ENCODE measurements at places on chromosomes 6 and 20. TPM values are rescaled to one million over a fixed set of nuclear protein-coding genes. Genes with fewer than 3 reads are reported as not detected.

The SLC17A5 gene
- 10.8 TPM for total RNA-seq

DNA sequence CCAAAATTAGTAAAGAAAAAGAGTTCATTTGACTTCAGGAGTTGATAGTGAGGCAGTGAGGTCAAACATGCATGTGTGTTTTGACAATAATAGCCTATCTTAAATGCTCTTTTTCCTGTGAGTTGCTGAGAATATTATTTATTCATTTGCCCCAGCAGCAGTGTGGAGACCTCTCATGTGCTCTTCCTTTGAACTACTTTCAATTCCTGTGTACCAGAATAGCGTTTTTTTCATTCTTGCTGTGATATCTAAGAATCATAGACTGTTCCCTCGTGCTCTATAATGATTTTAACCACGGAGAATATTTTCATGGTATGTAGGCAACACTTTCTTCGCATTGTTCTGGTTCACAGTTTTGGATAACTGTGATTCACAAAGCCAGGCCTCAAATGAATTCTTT, 5.2 kb downstream of the CDYL start:
- no peak for DNase-seq

GRCh38 chr6:90271831-90272230, 24.8 kb downstream of the BACH2 start:
- no peak for DNase-seq

GRCh38 chr6:28980137-28980851, 24.8 kb downstream of the ZNF311 start:
- no peak for DNase-seq

GRCh38 chr6:68777956-68778355, 142.9 kb downstream of the ADGRB3 start:
- no peak for DNase-seq

- DNase-seq: no peak
Measured at GRCh38 chr20:23655491-23656211, 17.9 kb upstream of the CST3 start.

The RIMS1 gene
- 4.5 TPM for total RNA-seq

- DNase-seq: no peak
Measured at GRCh38 chr6:15893556-15894253, 230.9 kb upstream of the DTNBP1 start.

The MACROD2 gene
- total RNA-seq: 6.4 TPM

DNA sequence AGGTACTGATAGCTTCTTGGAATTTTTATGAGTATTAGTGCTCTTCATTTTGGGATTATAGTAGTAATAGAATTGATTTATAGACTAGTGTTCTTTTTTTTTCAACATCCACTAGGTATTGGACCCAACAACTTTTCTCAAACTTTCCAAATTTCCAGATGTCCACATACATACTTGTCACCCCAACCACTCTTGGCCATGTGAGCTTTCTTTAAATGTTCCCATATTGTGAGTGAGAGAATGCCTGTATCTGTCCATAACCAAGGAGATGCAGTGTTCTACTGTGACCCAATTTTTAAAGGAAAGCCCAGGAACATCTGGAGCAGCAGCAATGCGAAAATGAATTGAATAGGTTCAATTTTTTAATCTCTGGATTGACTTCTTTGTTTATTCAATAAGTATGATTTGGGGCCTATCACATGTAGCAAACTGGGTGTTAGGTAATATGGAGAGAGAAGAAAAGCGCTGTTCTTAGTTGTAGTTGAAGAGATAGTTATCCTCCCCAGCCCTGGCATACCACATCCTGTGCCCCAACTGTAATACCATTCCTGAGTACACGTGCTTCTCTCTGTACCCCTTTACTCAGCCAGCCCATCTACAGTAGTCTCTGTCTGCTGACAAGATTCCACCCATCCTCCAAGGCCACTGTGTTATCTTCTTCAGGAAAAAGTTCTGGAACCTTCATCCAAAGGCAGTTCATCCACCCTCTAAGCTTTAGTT, 116.8 kb upstream of the SUPT3H start:
- DNase-seq: no peak

The PNPLA1 gene
- total RNA-seq: not detected

GRCh38 chr6:120826253-120826652, 508.0 kb downstream of the TBC1D32 start:
- DNase-seq: peak; percentile 25

DNA sequence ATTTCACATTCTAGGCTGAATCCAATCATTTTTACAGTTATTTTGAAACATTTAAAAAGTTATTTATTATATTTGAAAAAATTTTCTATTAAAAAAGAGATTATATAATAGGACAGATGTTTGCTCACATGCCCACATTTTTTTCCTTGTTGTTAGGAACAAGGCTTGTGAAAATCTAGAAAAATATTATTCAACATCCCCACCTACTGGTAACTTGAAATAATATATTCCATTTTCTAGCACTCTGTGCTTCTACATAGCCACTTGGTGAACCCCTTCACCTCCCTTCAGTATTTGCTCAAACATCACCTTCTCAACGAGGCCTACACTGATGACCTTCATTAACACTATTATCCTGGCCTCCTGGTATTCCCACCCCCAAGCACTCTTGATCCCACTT, 18.3 kb upstream of the GPRC6A start:
- no peak for DNase-seq

The DNAH8 gene
- 0.39 TPM for total RNA-seq

The MLN gene
- not detected for total RNA-seq

GRCh38 chr6:123171341-123172115, 175.5 kb downstream of the CLVS2 start:
- no peak for DNase-seq

- peak; percentile 16 for DNase-seq
Measured at GRCh38 chr6:3825331-3825831, 23.8 kb upstream of the FAM50B start.

The ISM1 gene
- 0.33 TPM for total RNA-seq

GRCh38 chr20:1928154-1928553, 32.9 kb downstream of the SIRPA start:
- no peak for DNase-seq

DNA sequence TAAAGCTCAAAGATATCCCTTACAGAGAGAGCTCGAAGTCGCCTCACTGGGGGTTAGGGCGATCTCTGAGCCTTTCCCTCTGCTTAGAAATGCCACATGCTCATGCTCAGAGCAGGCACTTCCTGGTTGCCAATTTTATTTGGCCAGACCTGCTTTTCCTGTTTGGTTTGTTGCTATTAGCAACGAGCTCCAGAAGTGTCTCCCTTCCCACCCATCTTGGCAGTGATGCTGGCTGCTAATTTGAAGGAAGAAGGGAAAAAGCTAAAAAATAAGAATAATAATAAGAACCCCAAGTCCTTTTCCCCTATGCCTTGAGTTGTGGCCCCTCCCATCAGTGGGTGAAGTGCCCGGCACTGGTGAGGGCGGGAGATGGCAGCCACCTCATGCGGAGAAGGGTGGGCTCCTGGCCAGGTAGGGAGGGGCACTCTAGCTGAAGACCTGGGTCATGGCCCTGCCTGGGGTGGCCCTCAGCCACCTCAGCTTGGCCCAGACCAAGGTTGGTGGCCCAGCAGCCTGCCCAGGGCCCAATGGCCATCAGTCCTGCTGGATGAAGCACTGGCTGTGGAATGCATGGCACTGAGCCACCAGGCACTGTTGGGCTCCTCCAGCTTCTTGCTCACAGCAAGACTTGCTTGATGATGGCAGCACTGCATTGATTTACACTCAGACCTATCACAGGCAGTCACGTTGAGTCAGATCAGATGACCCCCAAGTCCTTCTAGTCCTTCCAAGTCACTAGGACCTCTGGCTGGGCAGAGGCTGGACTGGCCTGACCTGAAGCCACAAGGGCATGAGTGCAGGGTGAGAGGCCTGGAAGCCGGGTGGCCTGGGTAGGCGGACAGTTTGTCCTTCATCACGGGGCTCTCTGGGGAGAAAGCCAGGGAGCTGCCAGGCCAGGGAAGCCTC, 79.0 kb downstream of the SYNJ2 start:
- DNase-seq: no peak

The GSTA2 gene
- not detected for total RNA-seq

The CD83 gene
- total RNA-seq: 7.1 TPM

DNA sequence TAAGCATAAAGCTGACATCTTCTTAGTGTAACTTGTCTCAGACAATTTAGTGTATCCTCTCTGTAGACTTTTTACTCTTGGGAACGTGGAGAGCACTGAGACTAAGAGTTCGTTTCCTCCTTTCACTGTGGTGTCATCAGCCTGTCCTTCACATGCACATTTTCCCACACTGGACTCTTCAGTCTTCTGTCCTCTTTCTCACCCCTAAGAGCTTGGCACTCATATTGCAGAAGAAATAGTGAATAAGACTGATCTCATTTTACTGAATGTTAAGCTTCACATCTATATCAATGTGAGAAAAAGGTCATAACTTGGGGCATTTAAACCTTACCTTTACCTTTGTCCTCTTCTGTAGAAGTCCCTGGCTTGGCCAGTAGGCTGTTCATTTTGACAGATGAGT, 25.6 kb downstream of the FUCA2 start:
- DNase-seq: no peak

The BANF2 gene
- total RNA-seq: not detected

DNA sequence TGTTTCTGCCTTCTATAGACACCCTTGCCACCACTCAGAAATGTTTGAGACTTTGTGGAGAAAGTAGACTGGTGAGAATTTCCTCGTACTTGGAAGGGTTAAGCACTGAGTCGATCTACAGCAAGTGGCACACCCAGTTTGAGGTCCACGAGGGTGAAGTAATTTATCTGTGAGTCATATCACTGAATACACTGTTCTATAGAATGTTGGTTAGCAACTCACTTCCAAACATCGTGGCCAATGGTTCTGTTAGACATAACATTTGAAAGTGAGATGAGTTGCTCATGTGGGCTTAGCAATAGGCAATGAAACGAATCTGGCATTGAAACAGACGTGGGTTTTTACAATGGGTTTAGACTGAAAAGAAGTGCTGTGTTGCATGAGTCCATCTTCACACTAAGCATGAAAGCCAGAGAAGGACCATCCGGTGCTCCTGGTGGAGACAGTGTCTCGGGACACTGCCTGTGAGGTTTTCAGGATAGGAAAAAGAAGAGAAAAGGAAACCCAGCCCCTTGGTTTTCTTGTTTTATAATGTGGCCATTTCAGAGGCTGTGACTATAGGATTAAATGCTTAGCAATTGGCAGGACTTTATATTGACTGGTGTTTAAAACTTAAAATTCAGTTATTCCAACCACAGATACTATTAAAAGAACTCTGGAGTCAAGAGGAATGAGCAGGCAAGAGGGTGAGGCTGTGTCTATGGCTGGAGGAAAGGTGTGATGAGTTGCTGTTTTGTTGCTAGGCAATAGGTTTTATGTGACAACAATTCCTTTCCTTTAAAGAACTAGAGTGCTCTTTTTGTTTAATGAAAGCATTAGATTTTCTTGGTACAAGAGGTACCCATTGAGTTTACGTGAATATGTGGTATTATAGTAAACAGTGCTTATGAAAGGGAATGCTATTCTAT, 31.0 kb upstream of the EZR start:
- DNase-seq: no peak

- DNase-seq: no peak
Measured at GRCh38 chr20:33636776-33637175, 25.4 kb upstream of the C20orf144 start.

GRCh38 chr6:41682056-41682477, 43.8 kb downstream of the MDFI start:
- DNase-seq: peak; percentile 93

DNA sequence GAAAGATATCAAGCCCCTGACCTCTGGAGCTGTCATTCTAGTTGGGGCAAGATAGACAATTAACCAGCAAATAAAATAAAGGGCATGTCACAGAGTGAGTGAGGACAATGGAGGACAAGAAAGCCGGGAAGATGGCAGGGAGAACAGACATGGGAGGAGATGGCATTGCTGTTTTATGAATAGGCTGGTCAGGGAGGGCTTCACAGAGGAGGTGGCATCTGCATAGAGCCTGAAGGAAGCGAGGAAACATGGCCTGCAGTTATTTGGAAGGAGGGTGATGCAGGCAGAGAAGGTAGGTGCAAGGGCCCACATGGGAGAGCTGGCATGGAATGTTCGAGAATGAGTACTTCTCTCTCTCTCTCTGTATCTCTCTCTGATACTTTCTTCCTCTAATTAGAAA, 63.7 kb downstream of the EFCAB8 start:
- no peak for DNase-seq

The HLA-DMA gene
- 1.7 TPM for total RNA-seq

- no peak for DNase-seq
Measured at GRCh38 chr20:47561180-47561579, 59.5 kb downstream of the NCOA3 start.
